Occipital lobe (tissue), 3 donors: ENCODE measurements at places on chromosomes 3 and 15.

DNA sequence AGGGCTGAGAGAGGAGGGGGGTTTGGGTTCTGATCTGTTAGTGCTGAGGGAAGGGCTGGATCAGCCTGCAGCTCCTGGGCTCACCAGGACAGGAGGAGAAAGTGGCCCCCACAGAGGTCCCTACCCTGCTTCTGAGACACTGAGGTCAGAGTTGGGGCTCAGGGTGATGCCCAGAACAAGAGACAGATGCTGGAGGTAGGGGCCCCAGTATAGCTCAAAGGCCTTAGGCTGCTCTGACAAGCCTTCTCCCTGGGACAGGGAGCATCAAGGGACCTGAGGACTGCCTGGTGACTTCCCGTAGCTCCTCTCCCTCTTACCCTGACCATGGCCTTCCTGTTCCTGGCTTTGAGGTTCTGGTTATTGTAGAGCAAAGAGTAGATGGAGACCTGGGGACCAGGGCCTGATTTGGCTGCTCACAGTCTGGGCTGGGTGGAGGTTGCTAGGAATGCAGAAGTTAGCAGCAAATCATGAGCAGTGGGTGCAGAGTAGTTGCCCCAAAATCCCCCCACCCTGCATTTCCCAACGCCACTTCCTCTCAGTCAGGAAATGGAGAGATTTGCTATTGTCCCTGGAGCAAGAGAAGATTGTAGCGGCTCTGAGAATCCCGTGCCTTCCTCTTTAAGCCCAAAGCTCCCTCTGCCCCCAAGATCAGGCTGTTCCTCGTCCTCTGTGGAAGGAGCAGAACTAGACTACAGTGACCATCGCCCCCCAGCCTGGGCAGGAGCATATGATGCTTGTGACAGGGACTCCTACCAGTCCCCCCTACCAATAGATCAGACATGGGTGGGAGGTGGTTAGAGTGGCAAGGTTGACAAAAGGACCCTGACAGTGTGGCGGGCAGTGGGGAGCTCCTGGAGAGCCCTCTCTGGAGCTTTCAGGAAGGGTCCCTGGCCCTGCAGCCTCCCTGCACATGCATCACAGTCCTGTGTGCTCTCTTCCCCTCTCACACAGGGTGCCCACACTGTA lies 47.4 kb upstream of the SEC22A start:
- no peak for DNase-seq

DNA sequence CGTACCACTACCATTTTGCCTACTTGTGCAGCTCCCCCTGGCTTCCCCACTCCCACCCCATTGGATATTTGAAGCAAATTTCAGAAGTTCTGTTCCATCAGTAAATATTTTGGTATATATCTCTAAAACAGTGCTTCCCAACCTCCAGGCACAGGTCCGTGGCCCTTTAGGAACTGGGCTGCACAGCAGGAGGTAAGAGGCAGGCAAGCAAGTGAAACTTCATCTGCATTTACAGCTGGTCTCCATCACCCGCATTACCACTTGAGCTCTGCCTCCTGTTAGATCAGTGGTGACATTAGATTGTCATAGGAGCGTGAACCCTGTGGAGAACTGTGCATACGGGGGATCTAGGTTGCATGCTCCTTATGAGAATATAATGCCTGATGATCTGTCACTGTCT lies 97.2 kb upstream of the LRRFIP2 start:
- no peak for DNase-seq

- no peak for DNase-seq
These were observed 360.1 kb downstream of the SHQ1 start for GRCh38 chr3:72487946-72488737.

- DNase-seq, result no peak
These were observed 128.3 kb downstream of the MAP2K5 start for GRCh38 chr15:67670647-67671305.

DNA sequence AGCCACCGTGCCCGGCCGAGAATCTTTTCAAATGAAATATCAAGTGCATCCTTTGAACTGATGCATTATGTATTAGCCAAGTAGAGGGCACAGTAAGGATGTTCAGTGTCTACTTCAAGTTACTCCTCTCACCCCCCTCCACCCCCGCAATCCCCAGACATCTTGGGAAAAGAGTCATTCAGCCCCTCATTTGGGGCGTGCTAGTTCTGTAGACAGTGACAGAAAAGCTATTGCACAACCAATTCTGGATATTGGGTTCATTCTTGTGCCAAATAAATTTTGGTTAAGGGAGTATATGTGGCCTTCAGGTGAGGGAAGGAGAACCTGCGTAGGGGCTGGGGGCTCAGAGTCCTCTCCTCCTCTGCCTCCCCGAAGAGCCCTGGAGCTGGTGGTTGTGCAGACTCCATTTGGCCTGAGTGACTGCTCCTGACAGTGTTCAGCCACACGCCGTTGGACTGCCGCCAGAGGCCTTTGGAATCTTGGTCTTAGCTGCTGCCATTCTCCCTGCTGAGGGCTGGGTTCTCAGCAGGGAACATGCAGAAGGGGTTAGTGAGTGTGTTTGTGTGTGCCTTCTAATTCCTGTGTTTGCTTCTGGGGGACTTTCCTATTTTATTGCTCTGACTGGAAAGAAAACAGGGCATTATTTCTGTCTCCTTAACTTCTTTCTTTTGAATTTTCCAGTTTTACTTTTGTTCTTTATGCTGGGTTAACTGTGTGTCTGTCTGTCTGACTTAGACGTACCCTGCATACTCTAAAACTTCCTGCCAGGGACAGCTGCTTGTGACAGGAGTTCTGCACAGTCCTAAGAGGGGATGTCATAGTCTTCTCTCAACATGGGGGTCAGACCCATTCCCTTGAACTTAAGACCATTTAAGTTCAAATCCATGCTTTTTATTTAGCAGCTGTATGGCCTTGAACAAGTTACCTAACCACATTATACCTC lies 21.0 kb downstream of the RARB start:
- no peak for DNase-seq

GRCh38 chr3:40858364-40859115 lies 333.8 kb downstream of the ZNF621 start:
- DNase-seq, result no peak

- DNase-seq, result no peak
These were observed 113.1 kb upstream of the ABHD17C start for GRCh38 chr15:80581976-80582375.

GRCh38 chr3:71725271-71725991 lies at the start of gene EIF4E3:
EIF4E3 (minus strand) TSS chr3:71725402; CDS start chr3:71725367, 35 bp downstream.
- no peak for DNase-seq

DNA sequence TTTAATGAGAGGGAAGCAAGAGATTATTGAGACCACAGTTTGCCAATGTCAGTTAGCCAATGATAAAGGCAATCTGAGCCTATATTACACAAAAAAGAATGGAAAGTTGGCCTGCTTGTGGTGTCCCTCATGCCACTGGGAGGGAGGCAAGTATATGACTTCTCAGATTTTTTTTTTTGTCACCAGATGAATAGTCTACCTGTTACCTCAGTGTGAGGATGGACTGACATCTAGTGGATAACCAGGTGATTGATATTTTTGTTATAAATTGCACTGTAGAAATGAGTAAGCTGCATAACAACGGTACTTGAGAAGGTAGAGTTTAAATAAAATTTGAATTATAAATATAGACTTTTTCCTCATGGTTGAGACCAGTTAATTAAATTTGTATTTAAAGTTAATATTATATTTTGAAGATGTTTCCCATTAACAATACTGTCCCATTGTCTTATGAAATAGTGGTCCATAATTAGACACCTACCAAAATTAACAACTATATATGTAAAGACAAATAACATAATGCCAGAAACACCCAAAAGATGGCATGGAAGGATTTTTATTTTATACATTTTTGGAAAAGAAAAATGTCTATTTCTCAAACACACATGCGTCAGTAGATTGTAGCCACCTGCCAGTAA lies 237.8 kb upstream of the GADL1 start:
- DNase-seq, result no peak

GRCh38 chr3:14616606-14617507 lies 34.7 kb upstream of the CCDC174 start:
- no peak for DNase-seq

DNA sequence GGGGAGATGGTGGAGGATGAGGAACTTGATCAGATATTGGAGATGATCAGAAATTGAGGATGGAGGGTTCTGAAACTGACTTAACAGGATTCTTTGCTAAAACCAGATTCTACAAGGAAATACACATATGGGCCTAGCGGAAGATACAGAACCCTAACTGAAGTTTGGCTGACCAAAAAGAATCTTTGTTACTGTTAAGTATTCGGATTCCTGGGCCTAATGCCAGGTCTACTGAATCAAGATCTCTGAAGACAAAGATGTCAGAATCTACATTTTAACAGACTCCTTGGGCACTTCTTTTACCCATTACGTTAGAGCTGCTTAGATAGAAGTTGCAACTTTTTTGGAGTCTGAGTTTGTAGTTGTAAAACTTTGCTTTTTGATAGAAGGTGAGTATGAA lies 137.7 kb downstream of the FNDC3B start:
- no peak for DNase-seq

GRCh38 chr3:58403513-58404109 lies 30.0 kb downstream of the PDHB start:
- DNase-seq, result no peak

GRCh38 chr3:184260724-184261269 lies 556 bp downstream of the CAMK2N2 start:
- no peak for DNase-seq

DNA sequence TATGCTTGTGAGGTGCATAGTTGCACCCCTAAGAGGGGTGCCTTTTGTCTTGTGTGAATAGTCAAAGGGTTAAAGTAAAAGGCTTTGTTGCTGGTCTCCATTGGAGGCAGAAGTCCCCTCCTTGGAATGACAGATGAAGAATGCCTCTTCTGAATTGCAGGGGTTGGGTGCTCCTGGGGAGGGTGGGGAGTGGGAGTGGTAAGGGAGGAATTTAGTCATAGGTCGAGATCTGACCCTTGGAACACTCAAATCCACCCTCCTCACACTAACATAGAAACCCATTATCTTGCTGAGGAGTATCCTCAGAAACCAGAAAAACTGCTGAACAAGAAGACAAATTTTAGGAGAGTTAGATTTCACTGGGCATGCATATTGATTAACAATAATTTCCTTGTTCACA lies 4.7 kb downstream of the CTXND1 start:
- DNase-seq, result no peak

GRCh38 chr3:170419557-170420087 lies 954 bp downstream of the CLDN11 start:
- peak; percentile 35 for DNase-seq

- peak; percentile 35 for DNase-seq
These were observed 4.4 kb upstream of the CLDN11 start for GRCh38 chr3:170414202-170414663.

DNA sequence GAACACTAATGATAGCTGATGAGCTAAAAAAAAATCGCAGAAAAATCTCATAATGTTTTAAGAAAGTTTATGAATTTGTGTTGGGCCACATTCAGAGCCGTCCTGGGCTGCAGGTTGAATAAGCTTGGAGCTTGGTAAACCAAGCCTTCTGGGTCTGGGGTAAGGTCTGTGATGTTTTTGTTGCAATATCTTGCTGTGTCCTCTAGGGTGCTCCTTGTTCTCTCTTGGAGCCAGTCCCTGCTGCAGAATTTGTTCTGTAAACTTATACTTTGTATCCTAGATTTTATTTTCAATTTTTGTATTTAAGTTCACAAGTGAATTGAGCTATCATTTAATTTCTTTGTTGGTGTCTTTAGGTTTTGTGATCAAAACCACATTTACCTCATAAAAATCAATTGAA lies 143.7 kb downstream of the NR1D2 start:
- DNase-seq, result no peak

DNA sequence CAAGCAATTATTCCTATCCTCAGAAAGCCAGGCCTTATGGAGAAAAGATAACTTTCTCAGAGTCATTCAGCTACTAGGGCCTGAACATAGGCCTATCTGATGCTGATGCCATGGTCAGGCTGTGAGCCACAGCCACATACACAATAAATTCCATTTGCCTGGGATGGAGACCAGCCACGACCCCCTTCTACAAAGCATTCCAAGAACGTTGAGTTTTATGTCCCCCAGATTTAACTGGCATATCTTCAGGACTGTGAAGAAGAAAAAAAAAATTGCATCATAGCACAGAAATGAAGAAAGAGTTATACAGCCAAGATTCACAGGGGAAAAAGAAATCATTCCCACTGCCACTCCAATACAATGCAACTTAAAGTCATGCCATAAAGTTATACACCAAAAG lies 100.0 kb downstream of the THBS1 start:
- DNase-seq, result no peak

GRCh38 chr15:66685638-66686150 lies 16.3 kb upstream of the SMAD6 start:
- no peak for DNase-seq

GRCh38 chr3:61595288-61595687 lies 33.9 kb downstream of the PTPRG start:
- DNase-seq, result no peak
